ENCODE measurements at places on chromosomes 3 and 15.

GRCh38 chr3:140469491-140469890, 208.4 kb upstream of the TRIM42 start:
- DNase-seq = no peak

DNA sequence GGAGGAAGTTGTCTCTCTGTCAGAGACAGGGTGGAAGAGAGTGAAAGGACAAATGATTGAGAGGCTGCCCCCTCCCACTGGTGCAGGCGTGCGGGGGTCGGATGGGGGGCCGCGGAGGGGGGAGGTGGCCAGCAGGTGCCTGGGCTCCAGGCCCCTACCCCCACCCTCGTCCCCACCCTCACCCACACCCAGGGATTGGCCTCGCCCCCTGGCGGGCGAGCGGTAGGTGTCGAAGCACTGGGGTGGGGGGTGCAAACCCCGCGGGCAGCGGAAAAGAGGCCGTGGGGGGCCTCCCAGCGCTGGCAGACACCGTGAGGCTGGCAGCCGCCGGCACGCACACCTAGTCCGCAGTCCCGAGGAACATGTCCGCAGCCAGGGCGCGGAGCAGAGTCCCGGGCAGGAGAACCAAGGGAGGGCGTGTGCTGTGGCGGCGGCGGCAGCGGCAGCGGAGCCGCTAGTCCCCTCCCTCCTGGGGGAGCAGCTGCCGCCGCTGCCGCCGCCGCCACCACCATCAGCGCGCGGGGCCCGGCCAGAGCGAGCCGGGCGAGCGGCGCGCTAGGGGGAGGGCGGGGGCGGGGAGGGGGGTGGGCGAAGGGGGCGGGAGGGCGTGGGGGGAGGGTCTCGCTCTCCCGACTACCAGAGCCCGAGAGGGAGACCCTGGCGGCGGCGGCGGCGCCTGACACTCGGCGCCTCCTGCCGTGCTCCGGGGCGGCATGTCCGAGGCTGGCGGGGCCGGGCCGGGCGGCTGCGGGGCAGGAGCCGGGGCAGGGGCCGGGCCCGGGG, at the start of gene KAT2B:
TSS of gene KAT2B (plus strand) at position 682 of the 783 bp plus-strand sequence. CDS start at position 714, 32 bp downstream.
- peak; percentile 82 for DNase-seq

GRCh38 chr3:52874160-52874701, 23.1 kb downstream of the STIMATE start:
- no peak for DNase-seq

- no peak for DNase-seq
Measured at GRCh38 chr3:195042743-195043606, 228.0 kb downstream of the XXYLT1 start.

- DNase-seq = no peak
Measured at GRCh38 chr3:194099215-194099614, 36.7 kb upstream of the HES1 start.

DNA sequence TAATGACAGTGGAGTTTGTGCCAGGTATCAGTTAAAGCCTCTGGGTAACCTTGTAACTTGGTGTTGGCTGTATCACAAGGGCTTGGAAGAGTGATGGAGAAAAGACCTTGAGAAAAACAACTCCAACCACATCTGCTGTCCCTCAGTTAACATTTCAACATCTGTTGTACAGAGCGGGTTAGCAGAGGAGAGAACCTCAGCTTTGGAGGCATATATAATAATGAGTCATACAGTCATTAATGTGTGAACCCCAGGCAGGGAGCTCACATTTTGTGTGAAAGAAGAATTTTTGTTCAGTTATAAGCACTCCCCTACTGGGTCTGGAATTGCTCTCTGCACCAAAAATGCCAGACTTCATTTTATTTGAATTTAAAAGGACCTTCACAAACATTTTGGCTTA, 439.5 kb downstream of the PDCD6IP start:
- no peak for DNase-seq

DNA sequence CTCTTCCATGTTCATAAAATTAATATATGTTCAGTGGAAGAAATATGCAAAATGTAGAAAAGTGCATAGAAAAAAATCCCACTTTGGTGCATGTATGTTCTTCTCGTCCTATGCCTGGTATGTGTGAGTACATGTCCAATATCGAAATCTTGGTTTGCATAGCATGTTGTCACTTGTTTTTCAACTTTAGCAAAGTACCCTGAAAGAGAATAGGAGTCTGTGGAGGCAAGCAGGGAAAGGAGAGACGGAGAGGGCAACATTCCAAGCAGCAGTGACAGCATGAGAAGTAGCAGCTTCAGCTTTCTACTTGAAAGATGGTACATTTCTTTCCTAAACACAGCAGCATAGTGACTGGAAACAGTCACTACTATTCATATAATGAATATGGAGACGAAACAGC, 56.8 kb upstream of the CACNA2D3 start:
- DNase-seq = no peak

- DNase-seq = no peak
Measured at GRCh38 chr15:74802862-74803447, 9.7 kb upstream of the LMAN1L start.

- DNase-seq = no peak
Measured at GRCh38 chr3:142664311-142664710, 59.5 kb upstream of the TRPC1 start.

DNA sequence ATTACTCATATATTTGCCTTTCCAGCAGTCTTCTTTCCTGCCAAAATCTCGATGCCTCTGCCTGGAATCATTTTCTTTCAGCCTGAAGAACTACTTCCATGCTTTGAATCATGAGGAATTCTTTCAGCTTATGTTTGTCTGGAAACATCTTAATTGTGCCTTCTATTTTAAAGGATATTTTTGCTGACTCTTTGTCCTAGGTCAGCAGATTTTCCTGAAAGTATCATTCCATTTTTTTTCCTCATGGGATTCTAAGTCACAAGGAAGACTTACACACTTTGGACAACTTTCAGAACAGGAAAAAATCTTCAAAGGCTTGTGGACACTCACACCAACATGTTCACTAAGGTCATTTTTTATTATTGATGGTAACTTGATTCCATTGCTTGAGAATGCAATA, 10.1 kb downstream of the PRR23E start:
- no peak for DNase-seq

DNA sequence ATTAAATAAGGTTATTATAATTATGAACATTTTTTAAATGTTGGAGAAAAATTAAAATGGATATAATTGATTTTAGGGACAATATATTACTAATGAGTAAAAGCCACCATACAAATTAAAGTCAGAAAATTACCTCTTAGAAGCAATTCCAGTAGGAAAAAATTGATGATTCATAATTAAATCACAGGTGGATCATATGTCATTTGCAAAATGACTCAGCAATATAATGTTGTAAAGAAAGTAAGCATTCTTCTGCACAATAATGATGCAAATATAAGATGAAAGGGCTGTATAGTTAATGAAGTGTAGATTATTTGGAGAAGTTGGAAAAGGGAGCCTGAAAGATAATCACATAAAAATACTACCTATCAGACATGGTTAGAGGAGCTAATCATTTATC, 25.8 kb downstream of the ZPLD1 start:
- no peak for DNase-seq

- DNase-seq = no peak
Measured at GRCh38 chr3:128782282-128783146, 56.5 kb downstream of the RAB7A start.

DNA sequence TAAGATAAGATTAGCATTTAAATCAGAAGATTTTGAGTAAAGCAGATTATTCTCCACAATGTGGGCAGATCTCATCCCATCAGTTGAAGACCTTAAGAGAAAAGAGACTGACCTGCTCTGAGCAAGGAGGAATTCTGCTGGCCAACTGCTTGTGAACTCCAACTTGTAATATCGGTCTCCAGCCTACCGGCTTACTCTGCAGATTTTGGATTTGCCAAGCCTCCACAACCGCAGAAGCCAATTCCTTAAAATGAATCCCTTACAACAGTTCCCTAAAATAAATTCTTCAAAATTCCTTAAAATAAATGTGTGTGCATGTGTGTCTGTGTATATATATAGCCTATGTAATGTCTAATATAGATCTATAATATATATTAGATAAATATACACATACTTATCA, 107.4 kb upstream of the KLF13 start:
- no peak for DNase-seq

DNA sequence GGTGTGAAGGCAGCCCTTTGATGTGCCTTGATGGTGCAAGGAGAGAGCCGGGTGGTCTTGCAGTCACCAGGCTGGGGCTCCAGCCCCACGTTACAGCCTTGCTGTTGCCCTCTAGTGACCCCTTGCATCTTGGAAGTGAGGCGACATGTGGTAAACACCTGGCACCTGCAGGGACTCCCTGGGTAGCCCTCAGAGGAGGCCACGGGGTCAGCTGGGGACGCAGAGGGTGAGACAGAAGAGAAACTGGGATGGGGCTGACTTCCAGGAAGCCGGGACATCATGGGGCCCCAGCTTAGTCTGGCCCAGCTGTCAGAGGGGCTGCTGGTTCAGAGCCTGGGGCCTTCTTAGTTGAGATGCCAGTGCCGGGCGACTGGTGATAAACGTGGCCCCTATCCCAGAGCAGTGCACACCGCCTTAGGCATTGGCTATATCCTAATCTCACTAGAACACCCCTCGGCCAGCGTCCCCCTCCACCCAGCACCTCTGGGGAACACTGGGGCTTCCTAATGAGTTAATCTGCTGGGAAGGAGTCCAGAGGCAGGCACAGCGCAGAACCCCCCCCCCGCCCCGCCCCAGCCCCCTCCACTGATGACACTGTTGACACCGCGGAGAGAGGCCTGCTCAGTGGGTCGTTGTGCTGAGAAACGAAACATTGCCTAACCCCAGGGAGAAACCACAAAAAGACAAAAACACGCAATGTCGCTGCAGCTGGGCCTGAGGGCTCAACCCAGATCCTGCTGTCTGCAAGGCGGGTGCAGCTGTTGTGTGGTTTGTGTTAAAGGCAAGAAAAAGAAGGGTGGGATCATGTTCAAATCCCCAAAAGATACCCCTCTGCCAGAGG, 60.5 kb upstream of the KLF13 start:
- peak; percentile 98 for DNase-seq

GRCh38 chr3:29901097-29901496, 620.2 kb downstream of the RBMS3 start:
- DNase-seq = no peak

- no peak for DNase-seq
Measured at GRCh38 chr3:143263852-143264513, 144.4 kb downstream of the CHST2 start.

GRCh38 chr15:55700876-55701275, 42.1 kb downstream of the PRTG start:
- no peak for DNase-seq

DNA sequence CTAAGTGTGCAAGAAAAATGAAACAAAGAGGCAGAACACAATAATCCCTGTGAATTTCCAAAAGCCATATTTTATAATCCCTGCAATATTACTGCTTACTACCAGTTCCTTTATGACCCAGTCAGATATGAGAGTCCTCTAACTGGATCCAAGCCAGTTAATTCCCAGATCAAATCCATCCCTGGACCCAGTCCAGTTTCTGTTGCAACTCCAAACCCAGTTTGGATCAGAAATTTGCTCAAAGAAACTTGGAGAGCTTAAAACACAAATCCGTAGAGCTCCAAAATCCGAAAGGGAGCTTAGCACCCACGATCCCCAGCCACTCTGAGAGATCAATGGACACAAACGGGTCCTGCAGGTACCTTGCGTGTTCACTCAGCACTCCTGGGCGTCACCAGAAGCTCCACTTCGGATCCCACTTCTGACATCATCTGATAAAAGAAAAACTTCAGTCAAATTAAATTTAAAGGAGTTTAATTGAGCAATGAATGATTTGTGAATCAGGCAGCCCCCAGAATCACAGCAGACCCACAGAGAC, 32.6 kb upstream of the THUMPD3 start:
- no peak for DNase-seq

DNA sequence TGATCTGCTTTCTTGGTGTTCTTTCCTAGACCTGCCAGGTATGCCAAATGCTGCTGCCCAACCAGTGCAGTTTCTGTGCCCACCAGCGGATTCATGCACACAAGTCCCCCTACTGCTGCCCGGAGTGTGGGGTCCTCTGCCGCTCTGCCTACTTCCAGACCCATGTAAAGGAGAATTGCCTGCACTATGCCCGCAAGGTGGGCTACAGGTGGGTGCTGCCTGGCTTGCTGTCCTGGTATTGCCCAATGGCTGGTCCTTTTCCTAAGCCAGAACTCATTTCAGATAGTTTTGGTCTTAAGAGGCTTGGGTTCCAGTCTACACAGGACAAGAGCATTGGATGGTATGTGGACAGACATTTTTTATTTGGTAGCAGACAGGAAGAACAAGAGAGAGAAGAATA, 26.5 kb upstream of the ALPK3 start:
- DNase-seq = no peak

DNA sequence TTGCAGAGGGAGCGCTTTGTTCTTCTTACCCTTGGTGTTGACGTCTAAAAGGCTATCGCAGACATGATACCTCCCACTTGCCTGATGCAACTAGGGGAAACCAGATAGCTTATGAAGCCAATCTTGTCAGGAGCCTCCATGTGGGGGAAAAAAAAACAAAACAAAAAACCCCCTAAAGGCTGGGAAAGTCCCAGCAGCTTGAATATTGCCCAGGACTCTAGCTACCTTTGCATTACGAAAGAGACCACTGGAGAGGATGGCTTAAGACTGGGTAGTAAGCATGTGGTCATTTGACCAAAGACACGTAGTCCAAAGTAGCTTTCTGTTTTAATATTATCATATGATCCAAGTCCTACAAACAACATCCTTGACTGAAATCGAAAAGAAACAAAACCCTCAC, 120.7 kb upstream of the WNT5A start:
- no peak for DNase-seq

DNA sequence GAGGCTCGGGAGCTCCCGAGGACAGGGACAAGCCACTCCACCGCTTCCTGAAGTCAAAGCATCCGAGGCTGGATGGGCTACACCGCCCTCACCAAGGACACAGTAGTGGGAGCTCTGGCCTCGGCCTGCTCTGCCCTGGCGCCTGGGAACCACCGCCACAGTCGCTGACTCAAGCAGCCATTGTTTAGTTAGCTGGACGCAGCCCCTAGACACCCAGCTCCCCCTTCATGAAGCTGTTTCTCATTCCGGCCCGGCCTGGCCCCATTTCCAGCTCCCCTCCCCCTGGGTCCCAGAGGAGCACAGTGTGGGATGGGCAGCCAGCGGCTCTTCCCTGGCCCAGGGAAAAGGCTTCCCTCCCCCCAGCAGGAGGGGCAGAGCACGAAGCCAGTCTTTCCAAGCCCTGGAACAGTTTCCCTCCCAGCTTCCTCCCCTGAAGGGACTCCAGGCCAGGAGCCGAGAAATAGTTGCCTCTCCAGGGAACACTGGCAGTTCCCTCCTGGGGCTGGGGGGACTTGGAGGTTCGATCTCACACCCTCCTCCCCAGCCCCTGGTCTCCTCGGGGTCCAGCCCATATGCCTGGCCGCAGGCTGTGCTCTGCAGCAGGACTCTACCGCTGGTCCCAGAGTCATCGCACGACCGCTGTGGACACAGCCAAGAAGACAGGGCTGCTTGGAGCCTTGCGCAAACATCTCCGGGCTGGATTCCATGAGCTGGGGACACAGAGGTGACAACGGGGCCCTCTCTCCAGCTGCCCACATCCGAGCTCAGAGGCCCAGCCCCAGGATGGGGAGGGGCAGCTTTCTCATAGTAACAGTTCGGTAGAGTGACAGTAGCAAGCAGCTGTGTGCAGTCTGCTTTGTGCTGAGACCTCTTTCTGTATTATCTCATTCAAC, 10.0 kb downstream of the PLXND1 start:
- DNase-seq = peak; percentile 50

- DNase-seq = no peak
Measured at GRCh38 chr3:187623285-187623814, 46.8 kb downstream of the SST start.
